Left hindlimb (tissue), 1 donor: ENCODE measurements at places on chromosomes 7 and 10.
A peak's percentile ranks its signal among the peaks of the same experiment; 100 is the strongest.

- no peak for DNase-seq
These were observed 3.4 kb downstream of the CDK1 start for GRCh38 chr10:60781661-60782060.

DNA sequence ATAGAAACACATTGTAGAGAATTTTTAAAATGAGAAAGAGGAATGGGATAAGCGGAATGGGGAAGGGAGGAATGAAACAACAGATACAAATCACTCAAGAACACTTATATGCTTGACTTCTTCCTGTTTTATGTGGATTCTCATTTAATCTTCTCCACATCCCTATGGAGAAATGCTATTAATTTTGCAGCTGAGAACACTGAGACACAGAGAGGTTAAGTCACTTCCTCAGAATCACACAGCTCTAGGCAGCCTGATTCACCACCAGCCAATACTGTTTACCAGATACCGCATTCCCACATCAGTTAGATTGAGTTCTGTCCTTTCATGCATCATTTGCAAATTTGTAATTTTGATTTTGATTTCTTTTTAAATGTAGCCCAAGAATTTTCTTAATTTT is 170.5 kb downstream of the SH2D4B start:
- DNase-seq: no peak

DNA sequence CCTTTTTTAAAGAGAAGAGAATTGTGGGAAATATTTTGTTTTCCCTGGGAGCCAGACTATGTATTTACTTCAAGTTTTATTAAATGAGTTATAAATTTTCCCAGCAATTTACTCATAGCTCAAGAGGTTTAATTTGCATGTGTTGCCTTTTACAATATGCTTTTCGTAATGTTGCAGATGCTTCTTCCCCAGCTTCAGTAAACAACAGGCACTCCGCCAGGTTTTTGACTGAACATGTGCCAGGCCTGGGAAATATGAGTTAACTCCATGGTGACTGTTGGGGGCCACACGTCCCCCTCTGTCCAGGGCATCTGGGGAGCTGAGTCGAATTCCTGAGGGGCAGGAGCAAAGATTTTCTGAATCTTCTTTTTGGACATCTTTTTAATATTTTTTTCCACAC is 545.7 kb downstream of the LRMDA start:
- DNase-seq: peak; percentile 44

DNA sequence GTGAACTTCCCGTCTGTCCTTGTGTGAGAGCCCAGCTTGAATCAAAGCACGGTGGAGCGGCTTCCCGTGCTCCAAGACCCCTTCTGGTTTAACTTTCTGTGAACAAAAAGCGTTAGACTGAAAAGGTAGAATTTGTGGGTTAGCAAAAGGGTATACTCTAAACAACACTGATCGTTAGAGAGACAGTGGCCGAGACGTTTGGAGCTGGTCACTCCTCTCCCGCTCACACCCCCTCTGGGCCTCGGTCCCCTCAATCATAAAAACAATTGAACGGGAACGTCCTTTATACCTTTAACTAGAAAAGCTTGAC is 502 bp downstream of the PRKRIP1 start:
- no peak for DNase-seq

DNA sequence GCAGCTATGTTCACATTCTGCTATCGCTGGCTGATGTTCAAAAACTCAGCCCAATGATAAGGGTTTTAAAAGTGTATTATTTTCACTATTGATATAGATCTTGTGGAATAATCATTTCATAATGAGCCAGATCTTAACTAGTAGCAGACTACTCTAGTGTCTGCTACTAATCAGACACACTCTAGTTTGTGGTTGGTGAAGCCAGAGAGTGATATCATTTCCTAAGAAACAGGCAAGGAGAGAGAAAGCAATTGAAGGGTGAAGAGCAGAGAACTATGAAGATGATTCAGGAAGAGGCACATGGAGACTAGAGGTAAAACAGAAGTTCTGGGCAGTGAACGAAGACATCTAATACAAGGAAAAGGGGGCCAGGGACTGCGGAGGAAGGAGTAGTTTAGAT is 58.2 kb upstream of the BET1 start:
- DNase-seq: no peak

DNA sequence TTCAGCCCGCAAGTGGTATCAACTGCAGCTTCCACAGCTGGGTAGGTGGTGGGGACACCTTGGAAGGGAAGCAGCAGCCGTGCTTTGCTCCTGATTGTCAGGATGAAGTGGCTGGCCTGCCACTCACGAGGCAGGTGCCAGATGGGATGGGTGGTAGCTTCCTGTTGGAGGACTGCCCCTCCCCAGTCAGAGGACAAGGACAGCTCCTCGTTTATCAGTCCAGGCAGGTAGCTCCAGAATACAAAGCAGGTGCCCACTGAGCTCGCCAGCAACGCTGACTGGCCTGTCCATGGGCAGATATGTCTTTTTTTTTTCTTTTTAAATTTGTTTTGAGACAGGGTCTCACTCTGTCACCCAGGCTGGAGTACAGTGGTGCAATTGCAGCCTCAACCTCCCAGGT is 431.3 kb downstream of the GALNT17 start:
- DNase-seq: no peak

DNA sequence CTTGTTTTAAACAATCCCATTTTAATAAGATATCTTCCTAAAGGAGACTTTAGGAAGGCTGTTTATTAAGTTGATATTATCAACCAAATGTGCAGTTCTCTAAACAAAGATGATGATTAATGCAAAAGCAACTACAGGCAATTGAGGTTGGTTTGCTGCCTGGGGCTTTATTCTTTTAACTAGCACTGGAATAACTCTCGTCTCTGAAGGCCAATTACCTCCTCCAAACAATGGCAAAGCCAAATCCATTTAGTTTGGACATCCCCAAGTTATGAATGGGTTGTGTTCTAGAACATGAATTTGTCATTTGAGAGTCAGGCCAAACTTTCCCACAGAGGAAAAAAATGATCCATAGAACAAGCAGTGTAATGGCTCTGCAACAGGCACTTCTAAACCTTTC is 114.1 kb downstream of the SLC16A9 start:
- DNase-seq: no peak

DNA sequence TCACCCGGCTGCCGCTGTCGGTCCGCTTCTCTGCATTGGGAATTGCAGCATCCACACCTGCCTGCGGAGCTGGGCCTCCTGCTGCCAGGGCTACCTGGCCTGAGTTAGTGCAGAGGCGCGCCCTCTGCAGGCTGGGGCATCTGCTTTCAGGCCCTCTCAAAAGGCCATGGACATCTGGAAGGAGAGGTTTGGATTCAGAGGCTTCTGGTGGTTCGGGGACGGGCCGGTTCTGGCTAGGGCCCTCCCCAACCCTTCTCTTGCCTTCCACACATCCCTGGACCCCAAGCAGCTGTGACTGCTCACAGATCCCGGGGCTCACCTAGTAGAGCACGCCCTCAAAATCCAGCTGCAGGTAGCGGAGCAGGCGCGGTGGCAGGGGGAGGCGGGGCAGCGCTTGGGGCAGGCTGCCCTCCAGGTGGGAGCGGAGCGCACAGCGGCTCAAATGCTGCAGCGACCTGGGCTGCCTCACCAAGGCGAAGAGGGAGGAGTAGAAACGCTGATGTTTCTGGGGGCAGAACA is 8.4 kb upstream of the GBX1 start:
- DNase-seq: no peak

DNA sequence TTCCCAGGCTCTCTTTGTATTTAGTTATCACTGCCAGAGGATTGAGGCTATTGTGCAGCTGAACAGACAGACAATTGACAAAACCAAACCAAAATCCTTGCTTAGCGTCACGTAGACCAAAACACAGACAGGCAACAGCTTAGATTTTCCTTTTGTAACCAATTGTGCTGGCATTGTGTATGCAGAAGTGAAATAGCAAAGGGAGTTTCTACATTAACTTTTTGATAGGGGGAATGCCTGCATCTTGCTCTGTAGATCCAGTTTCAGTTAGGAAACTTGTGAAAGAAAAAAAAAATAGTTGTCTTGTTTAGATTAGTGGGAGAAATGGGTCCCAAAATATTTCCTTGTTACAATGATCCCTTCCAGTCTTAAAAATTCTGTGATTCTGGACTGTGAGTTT is 333.8 kb downstream of the BBS9 start:
- no peak for DNase-seq

DNA sequence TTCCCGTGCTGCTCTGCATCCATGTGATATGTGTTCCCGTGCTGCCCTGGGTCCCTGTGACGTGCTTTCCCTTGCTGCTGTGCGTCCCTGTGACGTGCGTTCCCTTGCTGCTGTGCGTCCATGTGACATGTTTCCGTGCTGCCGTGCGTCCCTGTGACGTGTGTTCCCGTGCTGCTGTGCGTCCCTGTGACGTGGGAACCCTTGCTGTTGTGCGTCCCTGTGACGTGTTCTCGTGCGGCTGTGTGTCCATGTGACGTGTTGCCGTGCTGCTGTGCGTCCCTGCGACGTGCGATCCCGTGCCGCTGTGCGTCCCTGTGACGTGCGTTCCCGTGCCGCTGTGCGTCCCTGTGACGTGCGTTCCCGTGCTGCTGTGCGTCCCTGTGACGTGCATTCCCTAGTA is 45.8 kb downstream of the WDR37 start:
- no peak for DNase-seq

- no peak for DNase-seq
These were observed 551.8 kb downstream of the PHTF2 start for GRCh38 chr7:78350391-78350790.

DNA sequence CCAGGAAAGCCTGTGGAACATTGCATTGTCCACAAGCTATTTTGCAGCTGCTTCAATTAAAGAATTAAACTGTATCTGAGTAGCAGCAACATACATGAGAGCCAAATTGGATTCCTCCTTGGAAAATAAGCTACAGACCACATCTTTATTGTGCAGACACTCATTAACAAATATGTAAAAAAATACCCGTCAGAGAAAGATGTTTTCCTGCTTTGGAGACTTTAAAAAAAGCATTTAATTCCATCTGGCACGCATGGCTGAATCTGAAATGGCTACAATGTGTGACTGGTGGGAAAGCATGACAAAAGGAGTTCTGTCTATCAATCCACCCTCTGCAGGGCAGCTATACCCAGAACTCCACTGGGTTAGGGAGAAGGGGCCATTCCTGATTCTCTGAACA is 73.1 kb upstream of the HPS1 start:
- no peak for DNase-seq

GRCh38 chr7:101179713-101180112 is 380 bp downstream of the NAT16 start:
- no peak for DNase-seq

GRCh38 chr7:28984631-28985030 is 26.5 kb upstream of the TRIL start:
- peak; percentile 65 for DNase-seq

DNA sequence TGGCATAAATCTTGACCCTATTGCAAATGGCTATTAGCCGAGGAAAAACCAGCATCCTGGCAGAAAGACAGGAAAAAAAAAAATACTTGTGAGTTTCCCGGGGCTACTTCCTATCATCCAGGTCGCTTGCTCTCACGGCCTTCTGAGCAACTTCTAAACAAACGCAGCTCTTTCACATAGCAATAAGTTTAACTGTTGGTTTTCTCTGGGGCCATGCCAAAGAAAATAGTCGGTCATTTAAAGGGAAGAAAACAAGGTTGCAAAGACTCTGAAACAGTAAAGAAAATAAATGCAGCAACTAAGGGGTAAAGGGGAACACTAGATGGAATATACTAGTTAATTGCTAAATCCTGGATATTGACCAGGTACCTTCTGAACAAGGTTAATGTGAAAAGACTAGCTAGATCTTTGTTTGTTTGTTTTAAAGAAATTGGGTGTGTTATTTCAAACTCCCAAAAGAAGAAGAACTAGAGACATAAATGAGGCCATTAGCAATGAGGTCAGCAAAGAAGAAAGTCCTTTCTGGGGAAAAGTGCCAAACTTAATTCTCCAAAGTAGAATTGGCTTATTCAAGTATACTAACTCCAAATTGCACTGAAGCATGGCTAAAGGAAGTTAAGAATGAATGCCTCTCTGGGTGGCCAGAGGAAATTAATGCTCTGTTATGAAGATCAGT is 54.2 kb downstream of the SLC39A12 start:
- no peak for DNase-seq

DNA sequence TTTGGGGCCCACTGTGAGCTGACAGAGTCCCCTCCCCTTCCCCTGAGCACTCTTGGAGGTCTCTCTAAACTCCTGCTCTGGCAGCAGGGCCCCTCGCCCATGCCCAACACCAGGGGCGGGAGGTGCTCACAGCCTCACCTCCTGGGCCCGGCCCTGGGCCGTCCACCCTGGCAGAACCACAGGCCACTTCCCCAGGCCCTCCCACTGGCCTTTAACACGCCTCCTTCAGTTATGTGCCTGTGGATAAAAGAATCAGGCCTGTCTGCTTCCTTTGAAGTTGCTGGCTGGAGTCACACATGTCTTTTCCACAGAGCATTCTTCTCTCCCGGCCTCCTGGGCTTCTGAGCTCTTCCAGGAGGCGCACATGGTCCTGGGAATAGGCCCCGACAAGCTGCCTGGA is 10.2 kb downstream of the MYL10 start:
- DNase-seq: no peak

GRCh38 chr7:87216701-87217508 is 2.6 kb downstream of the TMEM243 start:
- DNase-seq: no peak

DNA sequence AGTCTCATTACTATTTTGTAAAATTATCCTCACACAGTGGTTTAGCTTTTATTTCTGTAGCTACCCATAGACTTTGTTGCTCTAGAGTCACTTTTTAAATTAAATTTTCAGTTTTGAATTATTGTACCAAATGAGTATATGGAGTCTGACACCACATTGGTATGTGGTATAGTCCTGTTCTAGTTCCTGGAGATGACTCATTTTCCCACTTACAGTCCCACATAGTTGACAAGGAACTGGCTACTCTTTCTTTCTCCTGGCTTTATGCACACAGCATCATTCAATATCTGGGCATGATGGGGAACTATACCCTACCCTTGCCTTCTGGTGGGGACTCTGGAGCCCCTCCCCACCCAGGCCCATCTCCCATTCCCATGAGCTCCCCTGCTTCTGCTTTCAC is 92.6 kb upstream of the RAB11FIP2 start:
- DNase-seq: no peak

DNA sequence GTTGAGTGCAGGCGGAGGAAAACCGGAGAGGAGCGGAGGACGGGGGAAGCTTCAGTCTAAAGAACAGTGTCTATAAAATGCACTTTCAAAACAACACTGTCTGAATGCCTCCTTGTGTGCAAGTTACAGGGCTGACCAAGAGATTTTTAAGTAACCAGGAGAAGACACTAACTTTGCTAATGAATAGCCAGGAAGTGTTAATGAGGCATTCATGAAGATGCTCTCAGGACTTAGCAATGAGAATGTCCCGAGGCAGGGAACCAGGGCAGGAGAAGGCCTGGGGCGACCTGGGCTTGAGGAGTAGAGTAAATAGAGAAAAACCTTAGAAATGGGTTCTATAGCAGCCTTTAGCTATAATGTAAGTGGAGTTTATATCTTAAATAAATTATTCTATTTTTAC is 312.1 kb downstream of the SKIDA1 start:
- no peak for DNase-seq

DNA sequence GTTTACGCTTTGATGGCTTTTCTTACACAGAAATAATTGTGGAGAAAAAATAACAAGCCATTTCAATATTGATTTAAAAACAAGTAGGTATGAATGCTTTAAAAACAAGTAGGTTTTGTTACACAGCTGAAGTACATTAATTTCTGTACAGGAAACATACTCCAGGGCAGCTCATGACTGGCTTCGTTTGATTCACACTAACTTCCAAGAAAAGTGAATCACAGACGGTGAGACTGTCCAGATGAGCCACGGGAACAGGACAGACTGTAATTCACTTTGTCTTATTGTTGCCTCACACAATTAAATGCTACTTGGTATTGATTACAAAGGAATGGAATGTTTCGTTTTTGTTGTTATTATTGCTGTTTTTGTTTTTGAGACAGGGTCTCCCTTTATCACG is 26.6 kb upstream of the SNX10 start:
- DNase-seq: no peak

- DNase-seq: no peak
These were observed 268.3 kb downstream of the TNS3 start for GRCh38 chr7:47313564-47313963.
